Activated CD4-positive, alpha-beta T cell treated with anti-CD3 and anti-CD28 coated beads, Interleukin-2, Interleukin-6, amounts not matched to agents 100 ng/mL and 50 ng/mL, durations not matched to agents 16 hours and 8 hours (primary cell): ENCODE measurements at places on chromosomes 4 and X.

DNA sequence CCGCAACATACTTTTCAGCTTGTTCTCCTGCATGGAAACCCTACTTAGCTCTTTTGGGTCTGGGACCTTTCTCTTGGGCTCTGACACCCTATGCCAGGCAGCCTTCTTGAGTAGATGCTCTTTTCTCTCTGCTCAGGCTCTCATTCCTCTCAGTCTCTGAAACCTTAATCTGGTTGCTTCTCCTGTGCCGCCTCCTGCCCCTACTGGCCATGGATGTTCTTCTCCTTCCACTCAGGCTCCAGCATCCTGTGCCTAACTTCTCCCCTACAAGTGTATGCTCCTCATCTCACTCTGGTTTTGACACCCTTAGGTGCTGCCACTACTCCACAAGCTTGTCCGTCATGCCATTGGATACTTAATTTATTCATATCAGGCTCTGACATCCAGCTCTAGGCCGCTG lies 15.2 kb downstream of the BLTP1 start:
- DNase-seq, result no peak

DNA sequence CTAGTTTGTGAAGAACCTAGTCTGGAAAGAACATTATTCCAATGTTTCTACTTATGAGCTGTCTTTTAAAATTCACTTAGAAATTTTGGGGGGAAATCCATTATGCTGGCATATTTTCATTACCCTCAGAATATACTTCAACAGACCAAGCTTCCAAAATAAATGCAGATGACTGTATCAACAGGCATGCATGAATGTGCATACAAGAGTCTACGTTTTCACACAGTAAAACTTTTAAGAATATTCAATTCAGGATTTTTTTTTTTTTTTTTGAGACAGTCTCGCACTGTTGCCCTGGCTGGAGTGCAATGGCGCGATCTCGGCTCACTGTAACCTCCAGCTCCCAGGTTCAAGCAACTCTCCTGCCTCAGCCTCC lies 49.7 kb downstream of the ABCG2 start:
- no peak for DNase-seq

DNA sequence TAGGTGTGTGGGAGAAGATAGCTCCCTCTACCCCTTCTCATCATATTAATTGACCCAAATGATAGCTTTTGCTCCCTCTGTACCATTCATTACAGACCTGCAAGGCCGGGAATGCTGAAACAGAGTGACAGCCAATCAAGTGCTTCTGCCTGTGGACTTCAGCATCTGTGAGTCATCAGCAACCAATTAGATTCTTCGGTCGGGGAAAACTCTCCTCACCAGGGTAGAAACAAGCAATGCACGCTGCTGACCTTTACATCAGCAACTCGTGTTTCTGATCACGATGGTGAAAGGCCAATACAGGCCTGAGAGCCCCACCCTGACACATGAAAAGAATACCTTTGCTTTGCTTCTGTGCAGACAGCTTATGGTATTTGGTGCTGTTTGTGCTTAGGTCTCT lies 347.2 kb upstream of the DDX53 start:
- no peak for DNase-seq

DNA sequence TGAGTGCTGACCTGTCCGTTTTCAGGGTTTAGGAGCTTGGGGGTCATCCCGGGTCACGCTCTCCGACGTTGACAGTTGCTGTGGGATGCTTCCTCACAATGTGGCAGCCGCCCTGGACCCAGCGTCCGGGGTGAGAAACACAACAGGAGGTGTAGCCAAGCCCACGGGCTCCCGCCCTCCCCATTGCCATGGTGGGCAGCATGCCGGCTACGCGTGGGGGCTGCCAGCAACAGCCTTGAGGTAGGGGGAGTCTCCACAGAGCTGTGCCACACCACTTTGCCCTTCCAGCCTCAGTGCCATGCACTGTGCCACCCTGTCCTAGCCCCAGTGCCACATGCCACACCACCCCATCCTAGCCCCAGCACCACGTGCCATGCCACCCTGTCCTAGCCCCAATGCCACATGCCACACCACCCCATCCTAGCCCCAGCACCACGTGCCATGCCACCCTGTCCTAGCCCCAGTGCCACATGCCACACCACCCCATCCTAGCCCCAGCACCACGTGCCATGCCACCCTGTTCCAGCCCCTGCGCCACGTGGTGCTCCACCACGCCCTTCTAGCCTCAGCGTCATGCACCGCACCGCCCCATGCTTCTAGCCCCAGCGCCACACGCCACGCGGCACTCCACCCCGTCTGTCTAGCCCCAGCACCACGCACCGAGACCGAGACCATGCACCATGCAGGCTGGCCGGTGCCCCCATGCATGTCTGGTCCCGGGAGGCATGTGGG lies 8.5 kb upstream of the HGFAC start:
- DNase-seq, result no peak

- DNase-seq, result no peak
These were observed 84.6 kb upstream of the PACRGL start for GRCh38 chr4:20615486-20616260.

- DNase-seq, result no peak
These were observed 1513.4 kb upstream of the AGA start for GRCh38 chr4:178955614-178956013.

- DNase-seq, result no peak
These were observed 147.3 kb downstream of the GRIA3 start for GRCh38 chrX:123331349-123331748.

GRCh38 chr4:122100508-122100907 lies 51.6 kb upstream of the BLTP1 start:
- DNase-seq, result no peak

DNA sequence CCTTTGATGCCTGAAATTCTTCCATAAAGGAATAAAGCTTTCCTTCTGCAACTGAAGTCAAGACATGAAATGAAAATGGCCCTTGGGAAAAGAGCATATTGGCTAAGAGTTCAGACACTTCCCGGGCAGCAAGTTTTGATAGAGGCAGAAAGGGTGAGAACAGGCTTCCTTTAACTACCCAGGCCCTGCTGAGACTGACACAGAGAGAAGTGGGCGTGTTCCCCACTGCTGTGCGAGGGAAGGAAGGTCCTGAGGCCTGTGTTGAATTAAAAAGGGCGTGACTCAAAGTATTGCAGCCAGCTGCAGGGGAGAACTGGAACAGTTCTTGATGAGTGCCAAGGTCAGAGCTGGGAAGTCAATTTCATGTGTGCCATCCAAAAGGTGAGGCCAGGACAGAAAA lies 33.9 kb upstream of the ADGRG2 start:
- DNase-seq, result no peak

DNA sequence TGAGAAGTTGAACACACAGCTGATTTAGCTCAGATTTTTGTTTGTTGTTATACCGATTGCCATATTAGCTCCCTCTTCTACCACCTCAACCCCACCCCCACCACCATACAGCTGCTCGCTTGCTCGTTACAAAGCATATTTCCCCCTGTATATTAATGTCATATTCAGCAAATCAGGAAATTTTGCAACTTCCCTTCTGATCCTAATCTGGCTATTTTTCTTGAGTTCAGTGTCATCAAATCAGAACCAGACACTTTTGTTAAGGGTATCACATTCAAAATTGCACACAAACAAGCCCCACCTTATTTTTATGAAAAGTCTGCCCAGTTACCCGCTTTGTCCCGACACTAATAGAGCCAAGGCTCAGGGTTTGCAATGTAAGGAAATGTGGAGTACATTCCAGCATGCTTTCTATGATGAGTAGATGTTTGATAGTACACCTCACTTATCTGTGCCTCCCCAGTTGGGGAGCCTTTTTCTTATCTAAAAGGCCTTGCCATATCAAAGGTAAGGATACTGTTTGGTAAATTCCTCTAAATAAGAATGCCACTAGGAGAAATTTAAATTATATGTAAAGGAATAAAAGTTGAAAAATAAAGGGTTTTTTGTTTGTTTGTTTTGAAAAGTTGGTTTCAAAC lies 212.2 kb downstream of the CBR4 start:
- DNase-seq, result no peak

DNA sequence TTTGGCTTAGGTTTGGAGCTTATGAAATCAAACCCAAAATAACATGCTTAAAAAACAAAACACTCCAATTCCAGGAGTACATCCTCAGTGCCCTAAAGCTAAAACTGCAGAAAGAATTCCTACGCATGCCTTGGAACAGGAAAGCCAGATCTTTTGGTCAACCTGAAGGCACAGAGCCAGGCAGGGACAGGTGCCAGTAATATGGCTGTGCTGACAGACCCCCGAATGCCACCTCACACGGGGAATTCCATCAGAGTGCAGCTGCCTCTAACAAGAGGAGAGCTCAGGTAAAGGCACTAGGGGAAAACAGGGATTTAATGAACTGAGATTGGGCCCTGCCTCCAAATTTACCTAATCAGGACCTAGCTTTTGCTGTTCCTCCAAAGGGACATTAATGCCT lies 77.1 kb downstream of the SHISA3 start:
- DNase-seq, result no peak

DNA sequence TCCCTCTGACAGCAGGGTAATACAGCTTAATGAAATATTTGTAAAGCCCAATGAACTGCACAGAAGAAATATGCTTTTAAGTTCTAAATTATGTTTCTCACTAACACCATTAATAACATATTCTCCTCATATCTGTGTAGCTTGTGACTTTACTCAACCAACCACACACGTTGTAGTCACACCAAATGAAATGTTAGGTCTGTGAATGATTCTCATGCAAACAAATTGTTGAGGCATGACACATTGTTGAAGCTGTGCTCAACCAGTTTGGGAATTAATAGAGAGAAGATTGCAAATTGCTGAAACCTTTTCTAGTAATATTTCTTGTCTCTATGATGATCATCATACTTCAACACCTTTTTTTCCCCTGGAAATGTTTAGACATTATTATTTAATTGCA lies 645.9 kb downstream of the PCDH7 start:
- DNase-seq, result no peak

GRCh38 chr4:94877973-94878372 lies 120.2 kb downstream of the BMPR1B start:
- no peak for DNase-seq

DNA sequence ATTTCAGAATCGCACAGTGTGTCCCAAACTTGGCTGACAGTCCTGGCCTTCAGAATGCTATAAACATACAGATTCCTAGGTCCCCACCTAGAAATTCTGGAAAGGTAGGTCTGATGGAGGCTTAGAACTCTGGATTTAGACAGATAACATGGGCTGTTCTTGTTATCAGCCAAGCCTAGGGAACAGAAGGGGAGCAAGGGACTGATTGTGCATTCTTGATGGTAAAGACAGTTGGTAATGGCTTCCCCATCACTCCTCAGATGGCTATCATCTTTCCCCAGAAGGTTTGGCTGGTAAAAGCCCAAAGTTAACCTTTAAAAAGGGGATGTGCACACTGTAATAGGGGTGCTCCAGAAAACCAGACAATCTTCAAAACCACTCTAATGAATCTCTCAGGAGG lies 35.7 kb downstream of the DIPK2B start:
- DNase-seq, result no peak

DNA sequence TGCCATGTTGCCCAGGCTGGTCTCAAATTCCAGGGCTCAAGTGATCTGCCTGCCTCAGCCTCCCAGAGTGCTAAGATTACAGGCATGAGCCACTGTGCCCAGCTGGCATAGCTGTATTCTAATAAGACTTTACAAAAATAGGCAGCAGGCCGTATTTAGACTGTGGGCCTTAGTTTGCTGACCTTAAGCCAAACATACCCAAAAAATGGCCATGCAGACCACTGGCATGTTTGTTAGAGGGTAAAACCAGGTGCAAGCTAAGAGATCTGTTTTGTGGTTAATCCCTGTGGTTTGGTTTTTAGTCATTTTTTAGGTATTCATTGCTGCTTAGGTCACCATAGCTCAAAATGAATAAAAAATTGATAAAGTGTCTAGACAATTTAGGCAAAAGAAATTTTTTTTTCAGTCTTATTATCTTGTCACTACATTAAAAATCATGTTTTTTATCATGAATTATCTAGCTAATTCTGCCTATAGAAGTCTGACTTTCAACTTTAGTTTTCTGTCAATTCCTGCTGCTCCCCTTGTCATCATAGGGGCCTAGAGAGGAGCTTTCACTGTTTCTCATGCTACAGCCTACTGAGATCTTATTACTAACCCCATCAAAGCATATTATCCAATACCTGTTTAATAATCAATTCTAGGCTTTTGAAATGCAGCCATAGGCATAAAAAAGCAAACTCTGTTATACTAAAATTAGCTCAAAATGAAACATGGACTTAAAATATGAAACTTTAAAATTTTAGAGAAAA lies 7.5 kb upstream of the SPINK2 start:
- DNase-seq, result peak; percentile 41

GRCh38 chr4:165327211-165328100 lies at the start of gene MSMO1:
MSMO1 (plus strand) TSS chr4:165327669; CDS start chr4:165333371, 5,702 bp downstream.
- peak; percentile 99 for DNase-seq

GRCh38 chr4:84916227-84916626 lies 50.3 kb downstream of the WDFY3 start:
- no peak for DNase-seq

DNA sequence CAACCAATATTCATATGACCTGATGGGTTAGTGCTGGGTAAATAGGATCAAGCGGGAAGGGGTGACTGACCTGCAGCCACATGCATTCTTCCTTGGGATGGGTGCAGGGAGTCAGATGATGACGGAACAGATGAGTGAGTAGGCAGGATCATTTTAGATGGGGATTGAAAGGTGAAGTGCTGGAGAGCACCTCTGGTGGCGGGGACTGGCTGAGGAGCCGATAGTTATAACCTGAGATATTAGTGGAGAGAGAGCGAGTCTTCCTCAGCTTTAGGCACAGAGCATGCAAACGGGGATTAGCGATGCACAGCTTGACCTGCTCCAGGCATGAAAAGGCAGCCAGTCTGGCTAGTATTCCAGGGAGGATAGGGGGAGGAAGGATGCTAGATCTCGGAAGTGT lies 99.1 kb downstream of the AFF1 start:
- no peak for DNase-seq

DNA sequence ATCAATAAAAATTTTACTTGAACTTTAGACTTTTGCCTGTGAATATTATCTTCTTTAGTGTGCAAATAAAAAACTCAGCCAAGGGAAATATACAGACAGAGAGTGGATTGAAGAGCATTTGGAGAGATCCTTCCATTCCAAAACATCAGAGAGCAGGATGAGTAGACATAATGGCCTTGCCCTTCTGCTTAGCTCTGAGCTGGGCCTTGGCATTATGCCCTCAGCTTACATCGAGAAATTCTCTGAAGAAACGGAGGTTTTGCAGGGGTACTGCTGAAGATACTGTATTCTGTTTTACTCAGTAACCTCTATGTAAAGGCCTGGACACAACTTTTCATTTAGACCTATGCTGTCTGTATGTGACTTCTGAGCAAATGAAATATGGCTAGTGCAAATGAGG lies 317.4 kb downstream of the STIM2 start:
- DNase-seq, result no peak

DNA sequence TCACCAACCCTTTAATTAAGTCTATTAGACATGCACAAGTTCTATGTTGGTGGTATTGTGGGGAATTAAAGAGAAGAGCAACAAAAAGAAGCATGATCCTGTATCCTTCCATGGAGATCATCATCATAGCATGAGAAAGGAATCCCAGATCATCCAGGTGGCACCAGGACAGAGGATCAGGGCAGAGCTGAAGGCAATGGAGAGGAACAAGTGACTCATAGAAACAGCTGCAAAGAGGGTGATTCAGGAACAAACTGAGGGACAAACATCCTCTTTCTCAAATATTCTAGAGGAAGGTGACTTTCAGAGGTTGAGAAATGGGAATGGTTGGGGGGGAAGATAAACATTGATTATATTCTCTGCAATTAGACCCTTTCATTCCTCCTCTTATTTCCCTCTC lies 105.5 kb upstream of the OTUD4 start:
- DNase-seq, result no peak
